Activated B cell treated with CpG ODN at 0.5 μM for 24 hours (primary cell): ENCODE measurements at places on chromosomes 4 and X.

GRCh38 chrX:9708923-9709553 lies 56.6 kb downstream of the GPR143 start:
- peaks cover 55% of the 10 kb centered on the region for H3K36me3 ChIP-seq
- peaks cover 12% of the 10 kb centered on the region for H3K4me1 ChIP-seq
- no peaks in the 10 kb centered on the region for H3K27me3 ChIP-seq
- H3K4me3 ChIP-seq = no peak overlapping the region

DNA sequence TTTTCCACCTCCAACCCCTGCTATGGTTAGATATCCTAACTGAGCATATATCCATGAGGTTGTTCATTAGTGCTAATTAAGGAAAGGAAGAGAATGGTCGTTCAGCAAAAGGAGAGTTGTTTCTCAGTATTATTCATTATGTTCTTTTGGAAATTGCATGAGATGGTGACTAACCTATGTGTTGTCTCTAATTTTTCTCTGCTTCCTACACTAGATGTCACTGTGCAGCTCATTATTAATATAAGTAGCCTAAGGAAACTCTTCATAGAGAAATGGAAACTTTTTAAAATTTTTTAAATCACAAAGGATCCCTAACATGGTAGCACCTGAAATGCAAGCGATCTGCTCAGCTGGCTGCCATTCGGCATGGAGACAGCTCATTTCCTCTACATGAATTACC lies 67.7 kb upstream of the FAM9A start:
- H3K27me3 ChIP-seq = peaks cover 6% of the 10 kb centered on the region
- no peaks in the 10 kb centered on the region for H3K4me1 ChIP-seq
- H3K36me3 ChIP-seq = no peaks in the 10 kb centered on the region

DNA sequence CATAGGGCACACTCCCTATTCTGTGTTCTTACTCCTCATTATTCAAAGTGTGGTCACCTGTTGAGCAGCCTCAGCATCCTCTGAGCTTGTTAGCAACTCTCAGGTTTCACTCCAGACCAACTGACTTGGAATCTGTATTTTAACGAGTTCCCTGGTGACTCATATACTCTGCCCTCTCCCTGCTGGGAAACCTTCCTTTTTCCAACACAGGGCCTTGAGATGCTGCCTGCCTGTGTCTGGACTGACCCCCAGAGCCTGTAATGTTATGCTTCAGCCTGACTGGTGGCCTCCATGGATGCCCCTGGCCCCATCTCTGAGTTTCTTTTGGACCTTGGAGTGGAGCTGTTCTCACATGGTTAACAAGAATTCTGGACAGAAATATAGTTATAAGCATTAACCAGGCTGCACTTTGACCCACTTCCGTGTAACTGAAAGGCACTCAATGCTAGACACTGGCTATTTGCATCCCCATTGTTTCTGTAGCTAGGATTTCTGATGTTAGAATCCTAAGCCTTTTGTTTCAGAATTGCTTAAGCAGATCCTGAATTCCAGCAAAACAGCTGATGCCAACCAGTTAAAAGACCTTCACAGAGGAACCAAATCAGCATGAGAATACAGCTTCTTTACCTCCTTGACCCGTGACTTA lies 262.6 kb downstream of the STIM2 start:
- H3K36me3 ChIP-seq = no peaks in the 10 kb centered on the region
- no peak overlapping the region for H3K4me3 ChIP-seq
- no peak overlapping the region for H3K27ac ChIP-seq
- H3K4me1 ChIP-seq = no peaks in the 10 kb centered on the region
- no peaks in the 10 kb centered on the region for H3K27me3 ChIP-seq

DNA sequence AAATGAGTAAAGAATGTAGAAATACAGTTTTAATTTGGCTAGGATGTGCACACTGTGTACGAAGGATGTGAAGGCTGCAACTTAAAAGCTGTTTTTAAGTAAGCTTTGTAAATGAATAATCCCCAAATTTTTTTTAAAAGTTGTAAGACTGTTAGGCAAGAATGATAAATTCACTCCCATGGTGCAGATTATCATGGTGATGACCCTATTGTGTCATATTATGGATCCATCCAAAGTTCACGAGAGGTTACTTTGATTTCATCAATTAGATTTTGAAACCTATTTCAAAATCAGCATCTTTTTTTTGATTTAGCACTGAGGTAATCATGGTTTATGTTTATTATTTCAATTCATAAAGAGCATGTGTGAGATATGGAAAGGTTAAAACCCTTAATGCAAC lies 62.9 kb upstream of the ETNPPL start:
- no peak overlapping the region for H3K4me3 ChIP-seq
- H3K36me3 ChIP-seq = no peaks in the 10 kb centered on the region
- H3K27ac ChIP-seq = no peak overlapping the region
- no peak for DNase-seq

GRCh38 chrX:115226929-115227328 lies 7.0 kb downstream of the LRCH2 start:
- H3K27ac ChIP-seq = no peak overlapping the region
- H3K4me1 ChIP-seq = no peaks in the 10 kb centered on the region
- H3K27me3 ChIP-seq = peaks cover 3% of the 10 kb centered on the region
- no peaks in the 10 kb centered on the region for H3K36me3 ChIP-seq
- no peak for DNase-seq

DNA sequence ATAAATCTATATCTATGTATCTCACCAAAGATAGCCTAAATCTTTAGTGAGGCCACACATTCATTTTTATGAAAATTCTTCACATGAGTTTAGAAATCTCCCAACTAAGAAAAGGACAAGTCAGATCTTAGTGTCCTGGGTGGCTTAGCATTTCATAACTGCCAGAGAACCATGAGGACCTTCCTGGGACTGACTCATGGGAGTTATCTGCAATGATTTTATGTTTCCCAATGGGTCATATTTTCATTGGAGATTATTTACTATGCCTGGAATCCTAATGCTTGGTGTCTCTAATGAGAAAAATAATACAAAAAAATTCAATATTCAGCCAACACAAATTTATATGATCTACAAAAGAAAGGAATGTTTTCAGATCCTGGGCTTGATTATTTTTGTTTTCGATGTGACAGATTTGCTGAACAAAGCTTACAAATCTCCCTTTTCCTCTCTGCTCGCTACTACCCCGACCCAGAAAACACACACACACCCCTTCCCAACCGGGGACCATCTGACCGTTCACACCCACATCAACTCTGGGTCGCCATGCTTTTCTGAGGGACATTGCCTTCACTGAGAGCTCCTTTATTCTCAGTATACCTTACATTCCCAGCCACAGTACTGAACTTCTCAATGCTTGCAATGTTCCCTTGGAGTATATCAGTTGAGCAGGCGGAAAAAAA lies 40.1 kb downstream of the SORBS2 start:
- peaks cover 7% of the 10 kb centered on the region for H3K27me3 ChIP-seq
- no peak overlapping the region for H3K4me3 ChIP-seq
- H3K4me1 ChIP-seq = no peaks in the 10 kb centered on the region
- DNase-seq = no peak

- H3K36me3 ChIP-seq = no peaks in the 10 kb centered on the region
- no peak for DNase-seq
These were observed 10.2 kb upstream of the N4BP2 start for GRCh38 chr4:40046311-40046980.

- no peak overlapping the region for H3K4me3 ChIP-seq
- no peaks in the 10 kb centered on the region for H3K36me3 ChIP-seq
- DNase-seq = no peak
- no peaks in the 10 kb centered on the region for H3K27me3 ChIP-seq
- no peaks in the 10 kb centered on the region for H3K4me1 ChIP-seq
- H3K27ac ChIP-seq = no peak overlapping the region
These were observed 124.6 kb downstream of the AFF2 start for GRCh38 chrX:148624951-148625474.

DNA sequence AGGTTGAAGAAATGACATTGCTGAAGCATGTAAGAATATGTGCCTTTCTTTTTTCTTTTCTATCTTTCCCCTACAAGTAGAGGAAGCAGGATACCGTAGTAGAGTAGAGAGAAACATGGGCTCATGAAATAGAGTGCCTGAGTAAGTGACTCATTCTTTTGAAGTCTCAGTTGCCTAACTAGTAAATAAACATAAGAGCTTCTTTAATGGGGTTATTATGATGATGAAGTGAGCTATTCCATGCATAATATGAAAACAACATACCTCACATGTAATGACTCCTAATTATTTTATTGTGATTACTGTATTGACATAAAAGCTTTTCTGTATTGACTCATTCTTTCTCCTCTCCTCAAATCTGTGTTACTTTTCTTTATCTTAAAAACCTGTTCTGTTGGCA lies 1538.2 kb downstream of the TECRL start:
- no peaks in the 10 kb centered on the region for H3K27me3 ChIP-seq
- no peaks in the 10 kb centered on the region for H3K36me3 ChIP-seq
- no peak overlapping the region for H3K4me3 ChIP-seq
- no peaks in the 10 kb centered on the region for H3K4me1 ChIP-seq

DNA sequence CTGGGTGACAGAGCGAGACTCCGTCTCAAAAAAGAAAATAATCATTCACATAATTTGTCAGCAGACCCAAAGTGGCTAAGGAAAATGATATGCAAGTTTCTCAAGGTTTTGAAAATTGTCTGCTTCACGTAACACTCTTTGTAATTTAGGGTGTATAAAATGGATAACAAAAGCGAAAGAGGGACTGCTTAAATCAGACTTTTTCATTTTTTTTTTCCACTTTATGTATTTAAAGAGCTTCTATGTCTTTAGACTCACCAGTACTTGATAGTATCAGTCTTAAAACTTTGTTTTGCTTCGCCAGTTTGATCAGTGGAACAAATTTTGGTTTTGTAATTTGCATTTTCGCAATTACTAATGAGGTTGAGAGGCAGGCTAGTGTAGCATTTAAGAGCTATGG lies 34.6 kb downstream of the USP9X start:
- peaks cover 7% of the 10 kb centered on the region for H3K36me3 ChIP-seq
- H3K27me3 ChIP-seq = no peaks in the 10 kb centered on the region
- H3K4me1 ChIP-seq = peaks cover 71% of the 10 kb centered on the region
- peak overlapping the region; percentile 46 for H3K4me3 ChIP-seq
- peak overlapping the region; percentile 39 for H3K27ac ChIP-seq

GRCh38 chrX:71067712-71068043 lies 456 bp downstream of the SNX12 start:
- H3K36me3 ChIP-seq = peaks cover 19% of the 10 kb centered on the region
- peaks cover 19% of the 10 kb centered on the region for H3K4me1 ChIP-seq
- DNase-seq = no peak
- H3K4me3 ChIP-seq = peak overlapping the region; percentile 94

- no peaks in the 10 kb centered on the region for H3K4me1 ChIP-seq
- H3K4me3 ChIP-seq = no peak overlapping the region
- H3K27me3 ChIP-seq = no peaks in the 10 kb centered on the region
- H3K36me3 ChIP-seq = no peaks in the 10 kb centered on the region
- DNase-seq = no peak
These were observed 1044.2 kb upstream of the FTHL17 start for GRCh38 chrX:32116047-32116446.

DNA sequence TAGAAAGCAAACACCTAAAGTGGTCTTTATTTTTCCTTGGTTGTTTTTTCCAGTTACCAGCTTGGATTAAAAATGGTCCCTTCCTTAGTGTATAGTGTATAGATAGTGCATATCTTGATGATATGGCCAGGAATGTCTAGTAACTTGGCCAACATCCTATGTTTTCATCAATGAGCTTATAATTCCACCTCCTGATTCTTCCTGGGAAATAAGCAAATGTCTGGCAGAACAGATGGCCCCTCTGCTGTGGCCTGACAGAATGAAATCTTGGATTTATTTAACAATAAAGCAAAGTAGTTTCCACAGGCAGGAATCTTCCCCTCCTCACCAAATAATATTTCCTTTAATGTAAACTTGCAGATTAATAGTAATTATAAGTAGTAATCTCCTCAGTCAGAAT lies 6.1 kb downstream of the SCARB2 start:
- H3K27me3 ChIP-seq = no peaks in the 10 kb centered on the region
- no peak overlapping the region for H3K4me3 ChIP-seq
- DNase-seq = no peak
- H3K27ac ChIP-seq = no peak overlapping the region
- H3K4me1 ChIP-seq = peaks cover 41% of the 10 kb centered on the region
- peaks cover 8% of the 10 kb centered on the region for H3K36me3 ChIP-seq

- H3K27ac ChIP-seq = no peak overlapping the region
- no peaks in the 10 kb centered on the region for H3K4me1 ChIP-seq
- no peak for DNase-seq
These were observed 132.0 kb downstream of the ANK2 start for GRCh38 chr4:113181289-113182007.

GRCh38 chrX:21014326-21014725 lies 359.9 kb upstream of the CNKSR2 start:
- no peak for DNase-seq
- no peak overlapping the region for H3K27ac ChIP-seq
- H3K4me3 ChIP-seq = no peak overlapping the region
- H3K27me3 ChIP-seq = no peaks in the 10 kb centered on the region
